ENCODE measurements at places on chromosomes 3 and 15.

GRCh38 chr3:86547692-86548091 is 443.3 kb downstream of the VGLL3 start:
- DNase-seq = no peak

GRCh38 chr3:157360044-157360443 is 76.6 kb upstream of the PTX3 start:
- no peak for DNase-seq

- DNase-seq = no peak
Observed at GRCh38 chr3:58798312-58798711, 131.7 kb upstream of the FAM3D start.

DNA sequence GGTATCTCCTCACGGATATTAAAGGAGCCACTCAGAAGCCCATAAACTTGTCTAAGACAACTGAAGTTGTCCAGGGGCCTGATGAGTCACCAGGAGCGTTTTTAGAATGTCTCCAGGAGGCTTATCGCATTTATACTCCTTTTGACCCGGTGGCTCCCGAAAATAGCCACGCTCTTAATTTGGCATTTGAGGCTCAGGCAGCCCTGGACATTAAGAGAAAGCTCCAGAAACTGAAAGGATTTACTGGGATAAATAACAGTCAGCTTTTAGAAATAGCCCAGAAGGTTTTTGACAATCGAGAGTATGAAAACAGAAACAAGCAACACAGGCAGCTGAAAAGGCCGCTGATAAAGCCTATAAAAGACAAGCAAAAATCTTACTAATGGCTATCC is 4.1 kb downstream of the DET1 start:
- DNase-seq = no peak

- no peak for DNase-seq
Observed at GRCh38 chr3:12136371-12136770, 22.3 kb downstream of the TIMP4 start.

- no peak for DNase-seq
Observed at GRCh38 chr3:154304936-154305335, 19.4 kb downstream of the DHX36 start.

- no peak for DNase-seq
Observed at GRCh38 chr3:102400142-102400541, 34.7 kb upstream of the ZPLD1 start.

DNA sequence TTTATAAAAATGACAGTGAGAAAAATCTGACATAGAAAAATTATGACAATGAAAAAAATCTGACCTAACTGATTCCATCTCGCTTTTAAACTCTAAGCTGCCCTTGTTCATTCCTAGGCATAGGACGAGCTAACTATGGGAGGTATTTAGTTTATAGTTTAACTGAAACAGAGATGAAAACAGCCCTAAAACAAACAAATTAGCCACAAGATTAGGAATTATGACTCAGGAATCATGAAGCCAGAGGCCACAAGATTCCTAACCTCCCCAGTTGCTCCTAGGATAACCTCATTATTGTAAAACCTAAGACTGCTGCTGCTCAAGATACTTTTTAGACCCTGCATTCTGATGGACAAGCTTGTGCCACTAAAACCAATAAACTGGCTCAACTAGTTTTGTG is 122.7 kb upstream of the MNS1 start:
- no peak for DNase-seq

- no peak for DNase-seq
Observed at GRCh38 chr3:171142985-171143384, 116.5 kb upstream of the SLC2A2 start.

DNA sequence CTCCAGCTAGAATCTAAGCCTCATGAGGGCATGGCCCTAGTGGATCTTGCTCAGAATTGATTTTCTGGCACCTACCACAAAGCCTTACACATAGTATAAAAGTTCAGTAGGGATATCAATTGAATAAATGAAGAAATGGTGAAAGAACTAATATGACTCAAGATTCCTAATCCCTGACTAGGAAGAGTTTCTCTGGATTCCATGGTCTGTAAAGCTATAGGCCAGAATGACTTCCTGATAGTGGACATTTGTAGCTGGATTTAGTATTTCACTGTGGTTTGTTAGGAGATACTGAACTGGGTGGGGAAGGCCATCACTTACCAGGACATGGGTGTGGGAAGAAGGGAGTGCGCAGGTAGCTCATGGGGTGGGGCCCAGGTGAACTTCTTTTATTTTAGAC is 168.9 kb downstream of the RAP2B start:
- no peak for DNase-seq

DNA sequence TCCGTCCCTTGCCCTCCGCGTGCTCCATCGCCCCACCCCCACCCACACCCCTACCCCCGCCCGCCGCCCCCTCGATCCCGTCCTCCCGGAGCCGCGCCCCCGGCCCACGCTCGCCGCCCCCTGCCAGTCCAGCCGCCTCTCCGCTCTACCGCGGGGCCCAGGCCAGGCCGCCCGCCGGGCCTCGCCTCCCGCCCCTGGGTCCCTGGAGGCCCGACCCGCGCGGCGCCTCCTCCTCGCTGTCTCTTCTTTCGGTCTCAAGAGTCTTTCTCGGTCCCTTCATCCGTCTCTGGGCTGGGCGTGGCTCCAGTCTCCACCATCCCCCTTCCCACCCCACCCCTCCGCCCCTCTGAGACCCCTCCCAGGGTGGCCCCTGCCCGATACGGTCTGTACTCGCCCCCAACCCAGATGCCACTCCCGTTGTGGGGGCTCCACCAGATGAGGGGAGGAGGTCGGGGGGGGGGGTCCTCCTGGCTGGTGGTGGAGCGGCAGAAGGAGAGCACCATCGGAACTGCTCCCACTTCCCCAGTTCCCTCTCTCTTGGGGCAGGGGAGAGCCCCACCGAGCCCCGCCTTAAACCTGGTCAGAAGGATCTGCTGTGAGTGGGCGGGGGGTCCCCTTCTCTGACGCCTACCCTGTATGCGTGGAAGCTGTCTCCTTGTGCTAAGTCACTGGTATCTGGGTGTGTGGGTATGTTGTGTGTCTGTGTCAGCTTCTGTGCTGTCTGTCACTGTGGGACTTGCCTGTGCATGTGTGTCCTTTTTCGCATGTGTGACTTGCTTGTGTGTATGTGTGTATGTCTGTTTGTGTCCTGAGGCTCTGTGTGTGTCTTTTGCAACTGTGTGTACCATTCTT is 1.0 kb downstream of the PRKCD start:
- DNase-seq = peak; percentile 24

DNA sequence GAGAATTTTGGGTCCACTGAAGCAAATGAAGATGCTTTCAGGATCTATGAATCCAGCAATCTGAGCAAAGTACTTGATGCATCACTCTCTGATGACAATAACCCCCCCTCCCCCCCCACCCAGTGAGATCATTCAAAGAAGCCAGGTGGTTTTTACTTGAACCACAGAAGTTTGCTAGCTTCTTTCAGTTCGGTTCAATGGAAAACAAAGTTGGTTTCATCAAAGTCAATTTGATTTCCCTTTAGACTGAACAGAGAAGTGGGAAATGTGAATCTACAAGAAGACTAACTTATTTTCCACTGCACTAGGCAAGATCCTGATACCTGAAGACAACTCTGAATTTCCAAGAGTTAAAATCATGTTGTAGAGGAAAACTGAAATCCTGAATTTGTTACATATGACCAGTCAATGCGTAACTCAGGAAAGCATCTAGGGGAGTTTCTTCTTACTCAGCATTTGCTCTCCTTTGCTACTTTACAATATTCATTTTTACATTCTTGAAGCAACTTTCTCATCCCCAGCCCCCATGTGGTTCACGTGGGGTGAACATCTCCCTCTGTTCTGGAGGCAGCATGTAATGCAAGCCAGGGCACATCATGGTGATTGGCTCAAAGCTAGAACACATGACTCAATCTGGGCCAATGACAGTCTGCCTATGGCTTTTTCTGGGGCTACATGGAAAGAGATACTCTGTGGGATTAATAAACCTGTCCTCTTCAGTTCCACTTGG is 572.6 kb downstream of the FOXP1 start:
- DNase-seq = peak; percentile 85

GRCh38 chr3:157129803-157130466 is 30.0 kb downstream of the CCNL1 start:
- peak; percentile 21 for DNase-seq

DNA sequence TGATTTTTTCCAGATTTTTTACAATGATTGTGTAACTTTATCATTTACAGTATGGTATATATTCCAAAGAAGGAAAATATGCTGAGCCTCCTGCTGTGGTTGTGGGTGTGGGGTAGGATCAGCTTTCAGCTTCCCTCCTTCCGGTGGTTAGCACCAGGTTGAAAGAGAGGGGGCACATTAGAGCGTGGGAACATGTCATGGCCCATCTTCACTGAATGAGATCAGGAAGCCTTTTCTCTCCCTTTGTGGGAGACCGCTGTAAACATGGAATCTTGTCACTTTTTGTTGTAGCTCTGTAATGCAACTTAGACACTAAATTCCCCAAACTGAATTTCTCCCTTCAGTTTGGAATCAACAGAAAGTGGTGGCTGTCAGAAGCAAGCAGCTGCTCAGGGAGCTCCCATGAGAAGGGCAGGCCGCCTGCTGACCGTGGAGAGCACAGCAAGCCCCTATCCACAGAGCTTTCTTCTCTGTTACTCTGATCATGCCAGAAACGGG is 86.7 kb upstream of the LIMD1 start:
- DNase-seq = no peak

GRCh38 chr15:71393383-71393782 is 278.1 kb downstream of the THSD4 start:
- no peak for DNase-seq

- no peak for DNase-seq
Observed at GRCh38 chr3:45332493-45332892, 55.9 kb upstream of the LARS2 start.

- no peak for DNase-seq
Observed at GRCh38 chr3:188926111-188926510, 245.7 kb upstream of the TPRG1 start.

- DNase-seq = no peak
Observed at GRCh38 chr3:61579685-61580084, 18.3 kb downstream of the PTPRG start.

DNA sequence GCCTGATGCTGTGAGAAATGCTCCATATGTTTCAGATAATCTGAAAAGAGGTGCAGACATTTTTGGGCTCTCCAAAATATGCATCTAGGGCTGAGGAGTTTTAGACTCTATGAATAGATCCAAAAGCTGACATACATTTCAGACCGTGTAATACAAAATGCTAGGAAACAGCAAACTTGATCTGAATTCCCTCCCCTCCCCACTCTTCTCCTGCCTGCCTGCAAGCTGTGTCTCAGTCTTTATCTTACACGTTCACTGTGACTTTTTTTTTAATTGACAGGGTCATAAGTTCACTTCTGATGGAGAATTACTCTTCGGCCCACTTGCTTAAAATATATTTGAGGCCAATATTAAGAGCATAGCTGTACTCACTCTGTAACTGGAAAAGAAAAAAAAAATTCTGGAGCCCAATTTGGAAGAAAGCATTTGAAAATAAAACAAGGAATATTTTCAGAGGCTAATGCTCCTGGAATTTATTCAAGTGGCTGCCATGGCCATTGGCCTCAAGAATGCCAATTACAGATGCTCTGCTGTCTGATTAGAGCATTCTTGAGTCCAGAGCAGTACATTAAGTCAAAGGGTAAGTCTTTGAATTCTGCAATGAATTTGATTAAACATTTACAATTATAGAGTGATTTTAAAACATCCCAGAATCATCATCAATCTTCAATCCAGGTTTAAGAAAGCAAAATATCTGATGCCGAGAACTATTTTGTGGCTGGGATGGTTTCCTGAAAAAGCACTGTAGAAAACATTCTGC is 146.2 kb upstream of the SEMA6D start:
- DNase-seq = no peak

GRCh38 chr3:4387210-4388204 is 79.6 kb downstream of the SUMF1 start:
- no peak for DNase-seq

- DNase-seq = no peak
Observed at GRCh38 chr3:71260782-71261181, 322.7 kb downstream of the FOXP1 start.

DNA sequence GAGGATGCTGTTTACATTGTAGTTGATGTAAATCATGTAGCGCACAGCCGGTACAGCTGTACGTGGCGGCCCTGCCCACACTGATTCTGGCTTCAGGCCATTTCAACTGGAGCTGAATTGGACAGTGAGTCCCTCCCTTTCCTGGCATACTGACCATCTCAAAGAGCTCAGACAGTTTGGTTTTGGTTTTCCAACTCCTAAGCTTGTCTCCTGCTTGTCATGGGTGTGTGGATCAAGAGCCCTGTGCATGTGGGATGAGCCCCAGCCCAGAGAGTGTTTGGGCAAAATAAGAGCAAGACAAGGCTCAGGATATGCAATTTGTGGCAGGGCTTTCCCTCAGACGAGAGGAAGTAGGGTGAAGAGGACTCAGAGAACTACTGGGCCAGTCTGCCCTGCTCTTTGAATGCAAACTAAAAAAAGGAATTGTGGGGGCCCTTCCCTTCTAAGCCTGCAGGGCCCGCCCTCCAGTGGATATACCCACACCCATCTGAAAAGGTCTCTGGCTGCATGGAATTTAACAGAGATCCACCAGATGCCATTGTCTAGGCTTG is 13.3 kb downstream of the ITGA11 start:
- DNase-seq = no peak

DNA sequence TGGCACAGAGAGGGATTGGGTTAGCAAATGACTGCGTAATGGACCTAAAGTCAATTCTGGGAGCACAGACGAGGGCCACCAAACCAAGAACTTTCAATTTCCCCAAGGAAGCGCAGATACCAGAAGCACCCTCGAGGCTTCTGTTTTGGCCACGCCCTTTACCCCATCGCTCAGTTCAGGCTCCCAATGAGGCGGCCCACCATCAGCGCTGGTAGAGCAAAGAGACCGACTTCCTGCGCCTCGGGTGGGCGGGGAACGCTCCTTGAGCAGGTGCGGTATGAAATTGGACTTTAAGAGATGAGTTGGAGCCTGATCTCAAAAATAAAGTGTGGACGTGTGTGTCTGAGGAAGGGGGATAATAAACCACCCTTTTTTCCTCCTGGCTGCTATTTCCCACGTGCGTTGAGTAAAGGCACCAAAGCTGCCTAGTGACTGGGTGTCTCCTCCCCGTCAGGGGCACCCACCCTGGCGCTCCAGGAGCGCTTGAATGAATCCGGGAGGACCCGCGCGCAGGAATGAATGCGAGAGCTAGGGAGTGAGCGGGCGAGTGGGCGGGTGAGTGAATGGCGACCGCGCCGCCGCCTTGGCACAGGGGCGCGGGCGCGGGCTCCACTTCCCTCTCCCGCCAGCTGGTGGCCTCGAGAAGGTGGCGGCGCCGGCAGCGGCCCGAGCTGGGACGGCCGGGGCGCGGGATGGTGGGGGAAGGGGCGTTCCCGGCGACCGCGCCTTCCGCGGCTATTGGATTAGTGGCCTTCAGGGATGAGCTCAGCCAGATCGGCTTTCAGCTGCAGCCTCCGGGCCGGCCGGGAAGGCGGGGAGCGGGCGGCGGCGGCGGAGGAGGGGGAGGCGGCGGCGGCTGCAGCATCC is at the start of gene SPSB4:
Gene SPSB4, plus strand, starts transcription at position 772 of the 867 bp plus-strand sequence. CDS start 14,758 bp downstream, outside the sequence.
- DNase-seq = no peak

GRCh38 chr15:59522988-59523461 is 85.0 kb downstream of the FAM81A start:
- DNase-seq = no peak
